Activated CD4-positive, alpha-beta T cell treated with anti-CD3 and anti-CD28 coated beads, Interleukin-2, amount 50 U/mL, for 4 hours (primary cell): ENCODE measurements at places on chromosomes 4 and X.

DNA sequence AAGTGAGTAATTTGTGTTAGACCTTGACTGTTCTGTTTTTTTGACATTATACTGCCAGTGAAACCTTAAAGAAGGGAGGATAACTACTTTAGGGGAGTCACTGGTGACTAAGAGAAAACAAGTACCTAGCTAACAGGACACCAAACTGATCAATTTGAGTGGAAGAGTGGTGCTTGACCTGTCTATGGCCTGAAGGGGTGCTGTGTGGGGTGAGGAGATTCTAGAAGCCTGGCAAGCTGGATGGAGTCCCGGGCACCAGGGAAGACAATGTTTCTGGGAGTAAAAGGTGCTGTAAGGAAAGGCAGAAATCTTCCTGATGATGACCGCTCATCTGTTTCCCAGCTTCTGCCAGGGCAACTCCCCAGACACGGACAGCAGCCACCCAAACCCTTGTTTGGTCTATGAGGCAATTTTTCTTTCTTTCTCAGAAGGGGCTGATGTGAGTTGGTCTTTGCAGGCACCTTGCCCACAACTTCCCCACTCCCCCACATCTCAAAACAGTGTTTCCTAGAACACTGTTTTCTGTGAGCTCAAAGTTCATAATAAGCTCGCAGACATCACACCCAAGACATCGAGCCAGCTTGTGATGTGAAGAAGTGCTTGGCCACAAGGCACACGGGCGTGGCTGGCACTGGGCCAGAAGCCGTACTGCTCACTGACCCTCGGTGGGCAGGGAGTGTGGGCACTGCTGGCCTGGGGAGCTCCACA lies 4.6 kb downstream of the TXK start:
- peak; percentile 25 for DNase-seq

DNA sequence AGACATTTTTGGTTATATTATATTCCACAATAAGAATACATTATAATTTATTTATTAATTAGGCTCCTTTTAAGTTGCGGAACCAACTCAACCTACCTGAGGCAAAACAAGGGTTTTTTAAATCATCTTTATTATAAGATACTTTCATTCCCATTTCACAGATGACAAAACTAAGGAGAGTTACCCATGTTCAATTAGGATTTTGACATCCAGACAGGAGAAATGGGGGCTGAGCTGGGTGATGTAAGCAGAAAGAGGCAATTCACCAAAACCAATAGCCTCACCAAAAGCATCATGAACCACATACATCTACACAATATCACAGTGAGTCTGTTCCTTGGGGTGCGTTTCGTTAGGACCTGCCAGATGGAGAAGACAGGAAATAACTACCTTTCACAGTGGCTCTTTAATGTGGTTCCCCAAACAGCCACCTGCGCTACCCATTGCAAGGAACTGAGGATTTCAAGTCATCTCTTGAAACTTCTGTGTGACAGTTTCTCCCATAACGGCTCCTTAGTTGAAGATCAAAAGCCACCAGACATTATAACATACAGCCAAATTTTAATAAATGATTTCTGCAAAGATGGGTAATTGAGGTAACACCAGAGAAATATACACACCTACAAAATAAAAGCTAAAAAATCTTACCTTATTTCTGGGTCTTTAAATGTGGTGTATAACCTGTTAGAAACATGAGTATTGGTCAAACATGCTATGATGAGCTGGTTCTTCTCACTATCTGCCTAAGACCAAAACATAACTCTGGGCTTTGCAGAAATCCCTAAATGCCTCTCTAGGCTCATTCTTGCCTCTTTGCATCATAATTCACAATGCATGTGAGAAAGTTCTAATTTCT lies 190.6 kb upstream of the LEF1 start:
- no peak for DNase-seq

DNA sequence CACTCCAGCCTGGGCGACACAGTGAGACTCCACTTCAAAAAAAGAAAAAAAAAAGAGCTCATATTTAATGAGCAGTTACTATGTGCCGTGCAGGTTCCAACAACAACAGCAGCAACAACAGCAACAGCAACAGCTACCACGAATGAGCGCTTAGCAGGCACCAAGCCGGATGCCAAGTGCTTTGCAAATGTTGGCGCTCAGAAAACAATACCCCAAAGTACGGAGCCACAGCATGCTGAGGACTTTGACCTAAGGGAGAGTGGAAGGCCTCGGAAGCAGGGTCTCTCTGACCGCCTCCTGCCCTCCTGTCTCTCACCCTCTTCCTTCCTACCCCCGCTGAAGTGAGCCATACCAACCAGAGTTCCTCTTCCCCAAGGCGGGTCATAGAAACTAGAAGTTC lies 102.2 kb upstream of the AFAP1 start:
- DNase-seq = no peak

GRCh38 chrX:42694260-42694815 lies 83.6 kb downstream of the PPP1R2C start:
- no peak for DNase-seq

- no peak for DNase-seq
These were observed 8.4 kb upstream of the MRFAP1 start for GRCh38 chr4:6632125-6632524.

DNA sequence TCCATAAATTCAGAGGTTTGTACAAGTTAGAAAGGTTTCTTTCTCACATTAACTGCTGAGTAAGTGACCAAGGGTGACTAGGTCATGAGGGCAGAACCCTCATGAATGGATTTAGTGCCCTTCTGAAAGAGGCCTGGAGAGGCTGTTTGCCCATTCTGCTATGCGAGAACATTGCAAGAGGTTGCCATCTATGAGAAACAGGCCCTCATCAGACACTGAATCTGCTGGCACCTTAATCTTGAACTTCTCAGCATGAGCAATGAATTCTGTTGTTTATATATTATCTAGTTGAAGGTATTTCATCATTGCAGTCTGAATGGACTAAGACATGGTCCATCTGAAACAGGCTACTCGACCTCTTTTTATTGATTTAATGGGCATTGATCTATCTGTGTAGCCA lies 96.2 kb upstream of the GPRIN3 start:
- DNase-seq = no peak

DNA sequence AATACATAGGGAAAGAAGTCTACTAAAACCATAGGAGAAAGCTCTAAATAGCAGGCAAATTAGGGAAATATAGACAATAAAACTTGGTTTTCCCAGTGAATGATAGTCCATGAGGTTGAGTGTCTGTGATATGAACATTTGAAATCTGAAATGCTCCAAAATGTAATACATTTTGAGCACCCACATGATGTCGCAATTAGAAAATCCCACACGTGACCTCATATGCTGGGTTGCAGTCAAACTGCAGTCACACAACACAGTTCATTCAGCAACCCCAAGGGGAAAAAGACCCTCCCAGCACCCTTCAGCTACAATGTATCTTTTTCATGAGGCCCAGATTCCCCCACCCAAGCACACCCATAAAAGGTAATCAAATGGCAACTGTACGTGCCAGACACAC lies 155.6 kb downstream of the BTC start:
- DNase-seq = no peak

GRCh38 chrX:119736206-119736764 lies 22.1 kb upstream of the SOWAHD start:
- no peak for DNase-seq
